Right atrium auricular region (tissue), 2 donors: ENCODE measurements at places on chromosomes 16 and 17.
A peak's percentile ranks its signal among the peaks of the same experiment; 100 is the strongest.

- DNase-seq, result peak; percentile 88
Observed at GRCh38 chr17:3888343-3889171, 4.3 kb downstream of the CAMKK1 start.

DNA sequence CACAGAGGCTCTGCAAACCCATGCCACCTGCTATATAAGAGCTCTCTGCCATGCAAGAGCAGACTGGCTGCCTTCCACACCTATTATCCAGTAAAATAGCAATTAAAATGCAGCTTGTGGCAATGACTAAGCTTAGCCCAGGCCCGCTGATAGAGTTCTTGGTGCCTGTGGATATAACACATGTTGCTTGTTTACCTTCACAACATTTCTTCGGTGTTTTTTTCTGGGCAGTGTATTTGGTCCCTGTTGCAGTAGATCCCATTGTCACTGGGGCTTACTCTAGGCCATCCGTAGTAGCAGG lies 63.5 kb downstream of the SPECC1 start:
- no peak for DNase-seq

GRCh38 chr16:51095084-51095881 lies 55.8 kb downstream of the SALL1 start:
- no peak for DNase-seq

DNA sequence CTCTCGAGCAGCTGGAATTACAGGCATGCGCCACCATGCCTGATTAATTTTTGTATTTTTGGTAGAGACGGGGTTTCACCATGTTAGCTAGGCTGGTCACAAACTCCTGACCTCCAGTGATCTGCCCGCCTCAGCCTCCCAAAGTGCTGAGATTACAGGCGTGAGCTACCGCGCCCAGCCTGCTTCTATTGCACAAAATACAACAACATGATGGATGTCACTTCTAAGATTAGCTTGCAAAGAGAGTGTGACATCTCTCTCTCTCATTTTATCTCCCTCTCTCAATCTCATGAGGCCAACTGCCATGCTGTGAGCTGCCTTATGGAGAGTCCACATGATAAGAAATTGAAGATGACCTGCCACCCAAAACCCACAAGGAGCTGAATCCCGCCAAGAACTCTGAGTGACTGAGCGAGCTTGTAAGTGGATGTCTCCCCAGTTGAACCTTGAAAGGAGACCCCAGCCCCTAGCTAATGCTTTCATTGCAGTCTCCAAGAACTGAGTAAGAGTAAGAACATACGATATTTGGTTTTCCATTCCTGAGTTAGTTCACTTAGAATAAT lies 458.5 kb downstream of the RBFOX1 start:
- no peak for DNase-seq

DNA sequence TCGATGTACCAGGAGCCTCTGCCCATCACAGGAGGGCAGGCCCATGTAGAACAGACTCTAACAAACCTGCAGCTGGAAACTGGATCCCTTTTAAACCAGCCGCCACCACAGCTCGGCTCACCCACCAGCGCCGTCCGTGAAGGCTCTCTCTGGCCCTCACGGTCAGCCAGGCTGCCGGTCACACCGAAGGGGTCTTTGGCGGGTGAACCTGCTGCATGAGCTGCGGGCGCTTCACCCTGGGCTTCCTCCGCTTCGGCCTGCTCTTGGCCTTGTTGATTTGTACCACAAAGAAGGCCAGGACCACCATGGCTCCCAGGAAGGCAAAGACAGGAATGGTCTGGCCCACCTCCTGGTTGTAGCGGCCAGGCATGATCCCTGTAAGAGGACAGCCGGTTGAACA lies 11.7 kb upstream of the SLC38A8 start:
- DNase-seq, result no peak

DNA sequence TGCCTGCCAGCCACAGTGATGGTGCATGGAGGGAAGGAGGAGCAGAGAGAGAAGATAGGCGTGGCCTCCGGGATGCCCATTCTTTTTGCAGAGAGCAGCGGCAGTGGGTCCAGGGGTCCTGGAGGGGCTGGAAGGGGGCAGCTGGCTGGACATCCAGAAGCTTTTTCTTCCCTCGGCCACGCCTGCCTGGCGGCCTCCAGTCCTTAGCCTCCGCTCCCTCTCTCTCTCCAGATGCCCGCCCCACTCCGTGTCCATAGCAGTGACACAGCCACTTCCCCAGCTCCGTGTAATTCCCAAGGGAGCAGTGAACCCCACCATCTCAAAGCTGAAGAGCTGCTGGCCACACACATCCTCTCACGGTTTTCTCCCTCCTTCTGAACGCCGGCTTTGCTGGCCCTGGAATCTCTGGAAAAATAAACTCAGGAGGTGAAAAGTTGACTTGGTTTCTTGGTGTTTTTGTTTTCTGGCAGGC lies 26.3 kb upstream of the CDC42EP4 start:
- DNase-seq, result no peak

- no peak for DNase-seq
Observed at GRCh38 chr17:80751070-80751945, 206.7 kb downstream of the RPTOR start.

DNA sequence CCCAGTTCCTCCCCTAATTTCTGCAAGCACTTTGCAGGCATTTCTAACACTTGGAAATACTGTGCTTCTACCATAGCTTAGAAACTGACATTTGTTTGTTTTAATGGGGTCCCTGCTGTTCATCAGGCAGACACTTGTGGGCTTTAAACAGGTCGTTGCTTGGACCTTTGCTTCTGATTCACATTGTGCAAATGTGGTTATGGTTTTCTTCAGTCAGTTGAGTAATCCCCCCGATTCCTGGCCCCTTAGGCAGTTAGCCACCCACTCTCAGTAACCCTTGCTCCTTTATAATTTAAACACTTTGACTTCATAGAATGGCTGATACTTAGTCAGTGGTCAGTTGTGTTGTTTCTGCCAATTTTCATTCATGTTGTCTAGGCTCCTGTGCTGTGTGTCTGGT lies 39.4 kb downstream of the SLC47A1 start:
- DNase-seq, result no peak

DNA sequence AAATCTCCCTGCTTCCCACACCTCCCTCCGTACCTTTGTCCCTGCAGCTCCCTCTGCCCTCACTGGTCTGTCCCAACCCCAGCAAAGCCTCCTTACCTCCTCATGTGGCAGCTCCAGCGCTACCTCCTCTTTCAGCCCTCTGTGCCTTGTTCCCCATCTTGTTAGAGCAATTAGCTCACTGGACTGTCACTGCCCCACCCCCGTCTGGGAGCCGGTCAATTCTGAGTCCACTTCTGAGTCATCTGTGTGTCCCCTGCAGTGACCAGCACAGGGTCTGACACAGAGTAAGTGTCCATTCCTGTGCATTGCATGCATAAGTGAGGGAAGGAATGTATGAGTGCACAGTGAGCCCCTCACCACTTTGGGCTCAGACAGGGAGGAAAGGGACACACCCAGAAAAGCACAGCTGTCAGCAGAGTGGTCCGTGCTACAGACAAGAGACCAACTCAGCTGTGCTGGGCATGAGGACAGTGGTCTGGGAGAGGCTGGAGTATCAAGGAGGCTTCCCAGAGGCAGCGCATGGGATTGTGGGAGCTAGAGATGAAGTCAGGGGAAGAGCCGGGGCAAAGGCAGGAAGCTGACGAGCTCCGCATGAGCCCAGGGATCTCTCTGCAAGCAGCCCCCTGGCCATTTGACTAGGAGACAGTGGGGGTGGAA lies 45.9 kb downstream of the PITPNM3 start:
- DNase-seq, result no peak
